ENCODE measurements at places on chromosomes 6 and 20.

DNA sequence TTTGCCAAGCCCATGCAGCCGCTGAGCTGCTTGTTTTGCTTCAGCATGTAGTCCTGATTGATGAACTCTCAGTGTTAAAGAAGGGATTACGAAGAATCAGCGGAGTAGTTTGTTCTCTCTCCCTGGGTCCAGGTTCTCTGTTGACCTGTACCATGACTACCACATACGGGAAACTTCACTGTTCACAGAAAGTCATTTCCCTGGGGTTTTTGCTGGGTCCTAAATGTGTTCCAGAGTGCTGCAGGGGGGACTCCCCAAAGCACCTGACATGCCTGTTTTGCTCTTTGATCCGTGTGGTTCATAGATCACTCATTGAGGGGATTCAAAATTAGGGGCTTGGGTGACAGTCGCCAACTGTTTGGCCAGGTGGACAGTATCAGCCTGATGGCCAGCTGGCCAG is 5.5 kb downstream of the LSM14B start:
- no peak for DNase-seq

- no peak for DNase-seq
These were observed 26.3 kb downstream of the ITCH start for GRCh38 chr20:34389206-34389953.

DNA sequence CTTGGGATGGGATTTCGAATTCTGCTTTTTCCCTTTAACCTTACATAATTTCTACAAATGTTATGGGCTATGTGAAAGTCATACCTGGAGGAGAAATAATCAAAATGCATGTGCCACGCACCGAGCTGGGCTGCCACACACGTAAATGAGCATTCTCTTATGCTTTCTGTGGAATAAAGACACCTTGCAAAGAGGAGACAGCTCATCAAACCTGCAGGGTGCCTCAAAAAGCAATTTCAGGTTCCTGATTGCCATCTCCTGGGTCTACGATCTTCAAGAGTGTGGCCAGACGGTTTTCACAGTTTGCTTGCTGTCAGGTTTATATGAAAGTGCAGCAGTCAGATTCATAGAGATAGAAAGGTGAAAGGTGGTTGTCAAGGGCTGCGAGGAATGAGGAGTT is 36.6 kb downstream of the DUSP22 start:
- DNase-seq, result no peak

- DNase-seq, result no peak
These were observed 96.2 kb downstream of the JAG1 start for GRCh38 chr20:10577648-10578047.

DNA sequence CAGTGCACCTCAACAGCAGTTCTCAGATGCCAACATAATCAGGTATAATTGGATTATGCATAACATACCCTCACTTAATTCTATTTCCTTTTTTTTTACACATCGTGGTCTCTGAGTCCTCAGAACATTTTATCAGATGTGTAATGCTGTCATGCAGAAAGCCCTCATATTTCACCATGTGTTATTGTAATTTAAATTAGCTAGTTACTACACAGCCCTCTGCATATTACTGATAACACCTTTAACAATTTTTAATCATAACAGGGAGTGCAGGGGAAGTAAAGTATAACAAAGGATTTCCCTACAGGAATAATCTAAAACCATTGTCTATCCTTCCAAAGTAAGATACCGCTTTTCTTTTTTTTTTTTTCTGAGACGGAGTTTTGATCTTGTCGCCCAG is 91.9 kb upstream of the CCDC28A start:
- DNase-seq, result no peak

DNA sequence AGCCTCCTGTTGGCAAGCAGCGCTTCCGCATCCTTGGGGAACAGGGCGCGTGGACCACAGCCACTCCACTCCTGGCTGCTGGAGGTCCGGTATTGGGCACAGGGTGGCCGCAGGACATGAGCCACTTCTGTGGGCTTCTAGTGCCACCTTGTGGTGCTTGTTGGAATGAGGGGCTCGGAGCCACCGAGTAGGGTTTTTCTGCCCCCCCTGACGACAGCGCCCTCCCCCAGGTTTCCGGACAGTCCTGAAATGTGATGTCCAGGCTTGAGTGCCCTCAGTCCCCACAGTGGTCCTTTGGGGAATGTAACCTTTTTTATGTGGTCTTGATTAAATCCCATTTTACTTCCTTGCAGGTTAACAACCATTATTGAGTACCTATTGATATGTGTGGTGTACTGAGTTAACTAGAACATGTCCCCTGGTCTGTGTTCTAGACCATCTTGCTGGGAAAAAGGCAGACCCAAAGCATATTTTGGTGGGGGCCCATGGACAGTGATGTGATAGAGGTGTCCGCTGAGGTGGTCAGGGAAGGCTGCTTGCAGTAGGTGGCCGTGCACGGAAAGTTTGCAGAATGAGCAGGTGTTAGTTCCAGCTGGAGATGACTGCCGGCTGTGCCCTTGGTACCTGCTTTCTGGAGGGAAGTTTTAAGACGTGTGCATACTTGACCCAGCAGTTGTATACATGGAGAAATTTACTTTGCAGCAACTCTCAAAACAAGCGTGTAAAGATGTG is 70.0 kb downstream of the PTPN1 start:
- DNase-seq, result no peak

DNA sequence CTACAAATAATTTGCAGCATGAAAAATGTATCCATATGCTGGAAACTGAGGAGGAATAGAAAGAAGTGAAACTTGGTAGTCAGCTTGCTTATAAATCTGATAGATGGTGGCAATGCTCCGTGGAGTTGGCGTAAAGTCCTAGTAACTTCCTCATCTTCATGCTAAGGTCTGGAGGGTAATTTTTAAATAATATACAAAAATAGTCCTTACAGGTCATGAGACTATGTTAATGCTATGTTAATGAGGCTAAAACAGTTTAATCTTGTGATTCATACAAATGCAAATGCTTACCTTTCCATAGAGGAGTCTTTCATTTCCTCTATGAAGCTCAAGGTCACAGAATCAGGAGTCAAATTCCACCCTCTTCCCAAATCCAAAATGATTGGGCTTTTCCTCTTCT is 9.4 kb upstream of the CRIP3 start:
- no peak for DNase-seq

DNA sequence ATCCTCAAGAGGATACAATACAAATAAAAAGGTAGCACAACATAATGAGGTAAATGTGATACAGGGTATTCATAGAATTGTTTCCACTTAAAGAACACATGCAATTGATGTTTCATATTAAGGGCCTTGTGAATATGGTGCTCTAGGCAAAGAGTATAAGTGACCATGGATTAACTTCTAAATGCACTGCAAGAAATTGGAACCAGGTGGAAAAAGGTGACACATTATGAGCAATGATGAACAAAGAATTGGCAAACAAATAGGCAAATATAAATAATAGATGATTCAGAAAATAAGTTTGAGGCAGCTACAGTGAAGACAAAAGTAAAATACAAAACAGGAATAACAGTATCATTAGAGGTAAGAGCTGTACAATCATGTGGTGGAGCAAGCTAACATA is 192.0 kb downstream of the GRIK2 start:
- no peak for DNase-seq

DNA sequence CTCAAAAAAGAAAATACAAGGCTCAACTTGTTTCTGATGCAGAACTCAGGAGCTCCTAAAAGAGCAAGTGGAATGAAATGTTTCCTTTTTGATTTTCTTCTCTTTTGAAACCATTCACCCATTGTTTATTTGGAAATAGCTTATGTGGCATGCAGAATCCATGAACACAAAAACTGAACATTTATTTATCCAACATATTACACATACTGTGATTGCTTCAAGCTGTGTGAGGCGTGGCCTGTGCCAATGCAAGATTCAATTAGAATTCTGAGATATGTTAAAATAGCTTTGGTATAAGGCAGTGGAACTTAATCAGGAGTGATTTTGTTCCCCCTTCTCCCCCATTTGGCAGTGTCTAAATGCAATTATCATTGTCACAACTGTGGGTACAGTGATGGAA is 45.9 kb upstream of the CARMIL1 start:
- no peak for DNase-seq

GRCh38 chr20:64074184-64074789 is 5.0 kb downstream of the RGS19 start:
- no peak for DNase-seq

DNA sequence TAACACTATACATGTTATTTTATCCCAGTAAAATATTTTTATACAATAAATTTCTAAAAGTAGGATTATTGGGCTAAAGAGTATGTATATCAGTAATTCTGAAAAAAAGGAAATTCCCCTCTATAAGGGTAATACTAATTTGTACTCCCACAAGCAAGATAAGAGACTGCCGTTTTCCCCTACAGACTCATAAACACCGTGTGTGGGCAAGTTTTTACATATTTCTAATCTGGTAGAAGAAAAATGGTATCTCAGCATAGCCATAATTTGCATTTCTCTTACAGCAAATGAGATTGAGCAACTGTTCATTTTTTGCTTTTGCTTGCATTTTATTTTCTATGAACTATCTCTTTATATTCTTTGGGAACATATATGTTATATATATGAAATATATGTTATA is 26.0 kb upstream of the MYMX start:
- DNase-seq, result no peak

- DNase-seq, result no peak
These were observed 8.2 kb downstream of the ATRN start for GRCh38 chr20:3479025-3479424.

GRCh38 chr6:6711031-6711785 is 122.7 kb downstream of the LY86 start:
- no peak for DNase-seq

- DNase-seq, result no peak
These were observed 12.0 kb upstream of the PTPN1 start for GRCh38 chr20:50498071-50498776.

DNA sequence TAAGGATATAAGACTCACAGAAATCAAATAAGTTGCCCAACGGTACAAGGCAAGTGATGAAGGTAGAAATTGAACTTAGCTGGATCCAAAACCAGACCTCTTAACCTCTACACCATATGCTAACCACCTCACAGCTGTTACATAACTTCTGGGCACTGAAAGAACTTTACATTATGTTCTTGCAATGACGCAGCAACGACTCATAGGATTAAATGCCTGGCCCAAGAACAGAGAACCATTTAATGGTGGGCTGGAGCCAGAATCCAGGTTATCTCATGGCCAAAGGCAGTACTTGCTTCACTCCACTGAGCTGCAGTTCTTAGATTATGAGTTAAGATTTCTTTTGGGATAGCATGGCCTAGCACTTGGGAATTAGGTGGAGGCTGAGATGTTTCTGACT is 4.4 kb downstream of the TRMT6 start:
- DNase-seq, result no peak

- no peak for DNase-seq
These were observed 9.2 kb downstream of the PYGB start for GRCh38 chr20:25257130-25257529.

- peak; percentile 17 for DNase-seq
These were observed 96.0 kb downstream of the CEBPB start for GRCh38 chr20:50286609-50287008.

GRCh38 chr20:24589381-24589780 is 120.0 kb downstream of the SYNDIG1 start:
- DNase-seq, result no peak

DNA sequence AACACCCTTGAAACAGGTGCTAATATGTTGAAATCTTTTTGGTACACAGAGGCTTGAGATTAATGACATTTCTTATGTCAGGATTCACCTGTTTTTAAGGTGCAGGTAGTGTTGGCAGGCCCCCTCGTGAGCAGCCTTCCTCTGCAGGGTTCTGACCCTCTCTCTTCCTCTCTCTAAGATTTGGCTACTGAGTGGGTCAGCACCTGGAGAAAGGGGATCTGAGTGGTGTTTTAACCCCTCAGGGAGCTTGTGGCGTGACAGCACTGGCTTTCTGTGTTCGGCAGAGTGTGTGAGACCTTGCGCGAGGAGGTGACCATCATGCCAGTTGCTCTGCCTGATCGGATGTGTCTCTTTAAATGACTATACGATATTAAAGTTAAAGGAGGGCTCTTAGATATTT is 37.1 kb downstream of the HIVEP1 start:
- no peak for DNase-seq

DNA sequence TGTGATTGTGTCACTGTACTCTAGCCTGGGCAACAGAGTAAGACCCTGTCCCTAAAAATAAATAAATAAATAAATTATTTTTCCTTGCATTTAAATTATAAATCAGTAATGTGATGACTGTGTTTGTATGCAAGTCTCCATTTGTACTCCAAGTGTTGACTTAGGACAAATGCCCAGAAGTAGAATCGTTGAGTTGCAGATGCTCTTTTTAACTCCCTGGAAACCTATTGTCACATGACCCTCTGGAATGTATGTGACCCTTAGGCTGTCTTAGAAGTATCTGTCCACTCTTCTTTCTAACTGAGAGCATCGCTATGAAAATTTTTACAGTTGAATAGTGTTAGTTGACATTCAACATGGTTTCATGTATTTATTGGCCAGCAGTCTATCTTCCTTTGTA is 18.8 kb downstream of the OR2A4 start:
- no peak for DNase-seq

GRCh38 chr6:7827142-7827541 is 83.4 kb downstream of the TXNDC5 start:
- no peak for DNase-seq

- DNase-seq, result no peak
These were observed 39.2 kb upstream of the TPD52L1 start for GRCh38 chr6:125114248-125114858.

DNA sequence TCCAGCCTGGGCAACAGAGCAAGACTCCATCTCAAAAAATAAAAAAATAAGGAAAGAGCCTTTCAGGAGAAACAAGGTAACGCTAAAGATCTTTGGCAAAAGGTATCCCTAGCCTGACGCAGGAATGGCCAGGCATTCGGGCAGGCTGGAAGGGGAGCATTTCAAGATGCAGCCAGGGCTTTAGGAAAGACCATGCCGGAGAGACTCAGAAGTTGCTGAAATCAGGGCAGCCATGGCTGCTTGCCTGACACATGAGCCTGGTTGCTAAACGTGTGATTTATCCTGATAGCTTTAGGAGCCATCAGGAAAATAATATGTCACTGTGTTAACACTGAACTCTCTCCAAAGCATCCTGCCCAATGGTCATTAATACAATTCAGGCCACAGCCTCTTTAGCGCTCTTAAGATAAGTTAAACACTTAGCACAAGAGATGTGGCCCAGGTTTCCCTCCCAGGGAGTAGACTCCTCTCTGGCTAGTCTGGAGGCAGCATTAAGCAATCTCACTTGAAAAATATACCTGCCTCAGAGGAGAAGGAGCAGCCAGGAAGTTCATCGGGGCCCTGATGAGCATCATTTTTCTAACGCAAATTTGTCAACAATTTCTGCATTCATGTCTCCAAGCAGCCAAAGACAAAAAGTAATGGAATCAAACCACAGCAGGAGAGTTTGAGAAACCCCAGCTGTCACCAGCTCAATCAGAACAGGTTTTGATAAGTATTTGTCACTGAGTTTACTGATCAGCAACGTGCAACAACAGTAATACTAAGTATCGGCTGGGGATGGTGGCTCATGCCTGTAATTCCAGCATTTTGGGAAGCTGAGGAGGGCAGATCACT is 200.0 kb downstream of the ZMYND8 start:
- no peak for DNase-seq

DNA sequence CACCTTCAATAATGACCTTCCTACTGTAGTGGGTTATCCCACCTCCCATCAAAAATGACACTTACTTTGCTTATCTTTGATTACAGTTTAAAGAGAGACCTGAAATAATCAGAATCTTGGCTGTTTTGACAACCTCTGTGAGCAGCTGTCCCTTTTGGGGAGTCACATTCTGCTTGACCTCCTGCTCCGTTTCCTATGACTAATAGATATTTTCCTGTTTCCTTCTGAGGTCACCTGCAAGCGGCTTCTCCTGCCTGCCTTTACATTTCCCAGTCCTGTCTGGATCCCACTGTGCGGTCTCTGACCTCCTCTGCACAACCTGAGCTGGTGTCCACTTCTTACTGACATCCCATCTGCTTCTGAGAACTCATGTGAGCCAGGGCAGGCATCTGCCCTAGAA is 54.2 kb downstream of the TRAM2 start:
- DNase-seq, result no peak

All from stimulated activated CD4-positive, alpha-beta T cell treated with anti-CD3 and anti-CD28 coated beads, TNF-alpha, amount 100 ng/mL, for 24 hours (primary cell).